Stomach (tissue), 19 donors: ENCODE measurements at places on chromosomes 3 and 15.
A peak's percentile ranks its signal among the peaks of the same experiment; 100 is the strongest.

- H3K4me1 ChIP-seq = peaks cover 32% of the 10 kb centered on the region
- peaks cover 5% of the 10 kb centered on the region for H3K27me3 ChIP-seq
- DNase-seq = no peak
- H3K27ac ChIP-seq = no peak overlapping the region
- no peak overlapping the region for H3K4me3 ChIP-seq
Observed at GRCh38 chr3:134317106-134317947, 56.9 kb downstream of the AMOTL2 start.

DNA sequence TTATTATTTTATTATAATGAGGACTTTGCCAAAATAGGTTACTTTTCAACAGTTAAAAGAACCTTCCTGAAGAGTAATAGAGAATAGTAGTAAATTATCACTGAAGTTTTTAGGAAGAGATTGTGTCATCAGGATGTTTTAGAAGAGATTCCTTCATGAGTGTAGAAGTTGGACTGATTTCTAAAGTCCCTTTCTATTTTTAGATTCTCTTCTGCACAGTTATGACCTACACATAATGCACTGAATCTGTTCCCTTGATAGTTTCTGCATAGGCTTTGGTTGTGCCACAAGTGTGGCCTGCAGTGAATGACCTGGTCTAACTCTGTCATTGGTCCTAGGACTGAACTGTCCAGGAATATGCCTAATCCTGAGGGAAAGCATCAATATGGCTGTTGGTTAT is 23.9 kb downstream of the SLC35A5 start:
- no peaks in the 10 kb centered on the region for H3K27me3 ChIP-seq
- DNase-seq = no peak
- H3K4me3 ChIP-seq = no peak overlapping the region

- no peaks in the 10 kb centered on the region for H3K4me1 ChIP-seq
- H3K4me3 ChIP-seq = no peak overlapping the region
Observed at GRCh38 chr3:79521221-79521848, 246.5 kb downstream of the ROBO1 start.

GRCh38 chr3:4507024-4507596 is 14.0 kb downstream of the ITPR1 start:
- DNase-seq = no peak
- H3K4me3 ChIP-seq = no peak overlapping the region

GRCh38 chr15:41772720-41773331 is 1.5 kb upstream of the MAPKBP1 start:
- peak; percentile 59 for DNase-seq
- H3K4me3 ChIP-seq = no peak overlapping the region
- no peaks in the 10 kb centered on the region for H3K27me3 ChIP-seq
- H3K4me1 ChIP-seq = peaks cover 38% of the 10 kb centered on the region
- H3K36me3 ChIP-seq = peaks cover 18% of the 10 kb centered on the region
- H3K27ac ChIP-seq = peak overlapping the region; percentile 90

GRCh38 chr3:131729643-131730017 is 226.9 kb upstream of the MRPL3 start:
- H3K36me3 ChIP-seq = no peaks in the 10 kb centered on the region
- DNase-seq = no peak
- no peaks in the 10 kb centered on the region for H3K27me3 ChIP-seq
- no peak overlapping the region for H3K27ac ChIP-seq

DNA sequence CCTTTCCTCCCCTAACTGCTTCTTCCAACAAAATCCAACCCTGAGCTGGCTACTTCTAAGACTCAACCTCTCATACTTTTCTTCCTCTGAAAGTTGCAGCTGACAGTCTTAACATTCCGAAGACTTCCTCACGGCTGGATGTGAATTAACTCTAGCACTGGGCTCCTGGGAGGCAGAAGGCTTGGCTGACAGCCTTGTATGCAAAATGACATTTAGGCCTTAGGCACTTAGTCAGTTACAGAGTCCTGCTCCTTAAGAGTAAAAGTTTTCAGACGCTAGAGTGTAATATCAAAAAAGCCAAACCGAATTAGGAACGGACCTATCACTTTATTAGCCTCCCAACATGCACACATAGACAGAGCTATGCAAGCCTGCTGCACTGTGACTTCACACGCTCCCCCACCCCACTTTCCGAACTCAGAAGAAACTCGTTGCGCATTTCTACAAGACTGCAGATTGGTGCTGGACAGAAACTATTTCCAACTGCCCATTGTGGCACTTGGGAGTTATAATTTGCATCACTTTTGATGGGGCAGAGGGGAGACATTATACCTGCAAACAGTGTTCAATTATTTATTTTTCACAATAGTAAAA is 15.5 kb upstream of the ANXA2 start:
- H3K27ac ChIP-seq = peak overlapping the region; percentile 29
- no peak overlapping the region for H3K4me3 ChIP-seq
- H3K4me1 ChIP-seq = peaks cover 29% of the 10 kb centered on the region
- peak; percentile 39 for DNase-seq
- no peaks in the 10 kb centered on the region for H3K27me3 ChIP-seq
